Stimulated activated CD8-positive, alpha-beta memory T cell treated with anti-CD3 and anti-CD28 coated beads, Interleukin-4, amount 100 ng/mL, for 4 hours (primary cell): ENCODE measurements at places on chromosomes 7 and 10.

GRCh38 chr7:76354516-76354915 lies 4.3 kb downstream of the YWHAG start:
- no peak for DNase-seq

- DNase-seq: no peak
Measured at GRCh38 chr7:33079763-33080690, 17.5 kb upstream of the NT5C3A start.

GRCh38 chr10:15123749-15124184 lies 26.6 kb downstream of the RPP38 start:
- DNase-seq: no peak

GRCh38 chr7:16504019-16504418 lies 22.6 kb upstream of the LRRC72 start:
- DNase-seq: no peak

- DNase-seq: no peak
Measured at GRCh38 chr7:99210265-99210970, 2.5 kb upstream of the KPNA7 start.

- no peak for DNase-seq
Measured at GRCh38 chr7:67947646-67948045, 951.0 kb downstream of the TYW1 start.

DNA sequence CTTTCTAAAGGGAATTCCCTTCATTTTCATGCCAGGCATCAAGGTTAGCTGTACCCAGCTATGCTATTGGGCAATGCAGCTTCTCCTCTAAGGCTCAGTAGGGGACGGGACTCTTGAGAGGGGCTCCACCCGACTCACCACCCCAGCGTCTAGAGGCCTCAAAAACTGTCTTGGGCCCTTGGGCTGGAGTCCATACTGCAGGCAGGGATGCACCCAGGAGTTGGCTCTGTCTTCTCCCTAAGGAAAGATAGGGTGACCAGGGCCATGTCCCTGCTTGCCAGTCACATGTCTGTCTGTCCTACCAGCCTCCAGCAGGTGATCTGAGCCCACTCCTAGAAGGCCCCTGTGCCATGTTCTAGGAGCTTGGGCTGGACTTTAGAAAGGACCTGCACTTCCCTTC lies 1.2 kb downstream of the OPN4 start:
- no peak for DNase-seq

GRCh38 chr10:111200505-111201186 lies 123.8 kb downstream of the ADRA2A start:
- DNase-seq: no peak

DNA sequence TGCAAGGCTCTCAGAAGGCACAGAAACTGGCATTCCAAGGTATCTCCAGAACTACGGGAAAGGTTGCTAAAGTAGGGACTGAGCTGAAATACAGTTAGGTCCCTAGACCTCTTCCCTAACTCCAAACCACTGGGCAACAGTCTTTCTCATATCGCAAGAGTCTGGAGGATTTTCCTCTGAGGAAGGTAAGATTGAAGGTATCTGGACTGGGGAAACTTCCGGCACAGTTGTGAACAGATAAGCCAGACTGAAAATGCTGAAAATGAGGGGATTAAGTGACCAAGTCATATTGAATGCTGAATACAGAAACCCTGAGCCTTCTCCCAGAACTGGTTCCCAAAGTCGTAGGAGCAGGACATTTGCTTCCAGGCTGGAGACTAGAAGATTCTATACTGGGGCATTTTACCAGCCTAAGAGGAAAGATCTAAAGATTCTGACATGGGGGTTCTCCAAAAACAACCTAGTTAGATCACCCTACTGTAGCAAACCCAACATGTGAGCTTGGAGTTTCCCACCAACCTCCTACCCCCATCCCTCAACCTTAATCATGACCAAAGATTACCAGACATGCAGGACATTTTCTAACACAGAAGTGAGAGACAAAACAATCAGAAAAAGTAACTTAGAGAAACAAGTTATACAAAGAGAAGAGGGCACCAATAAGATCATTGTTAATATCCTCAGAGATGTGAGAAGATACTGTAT lies 2.8 kb upstream of the PRRT4 start:
- no peak for DNase-seq

DNA sequence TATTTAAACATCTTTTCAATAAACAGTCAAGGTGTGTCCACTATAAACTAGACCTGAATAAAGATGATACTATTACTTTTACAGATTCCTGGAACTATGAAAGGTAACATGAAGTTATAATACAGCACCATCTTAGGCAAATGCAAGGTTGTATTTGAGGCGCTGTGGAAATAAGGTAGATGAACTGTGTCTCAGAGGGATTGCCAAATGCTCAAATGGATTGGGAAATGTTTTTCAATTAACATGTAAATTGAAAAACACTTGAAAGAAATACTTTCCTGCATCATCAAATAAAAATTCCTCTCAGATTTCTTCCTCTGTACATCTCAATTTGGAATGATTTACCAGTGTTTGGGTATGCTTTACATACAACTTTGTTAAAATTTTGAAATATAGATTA lies 139.4 kb downstream of the DKK1 start:
- no peak for DNase-seq

DNA sequence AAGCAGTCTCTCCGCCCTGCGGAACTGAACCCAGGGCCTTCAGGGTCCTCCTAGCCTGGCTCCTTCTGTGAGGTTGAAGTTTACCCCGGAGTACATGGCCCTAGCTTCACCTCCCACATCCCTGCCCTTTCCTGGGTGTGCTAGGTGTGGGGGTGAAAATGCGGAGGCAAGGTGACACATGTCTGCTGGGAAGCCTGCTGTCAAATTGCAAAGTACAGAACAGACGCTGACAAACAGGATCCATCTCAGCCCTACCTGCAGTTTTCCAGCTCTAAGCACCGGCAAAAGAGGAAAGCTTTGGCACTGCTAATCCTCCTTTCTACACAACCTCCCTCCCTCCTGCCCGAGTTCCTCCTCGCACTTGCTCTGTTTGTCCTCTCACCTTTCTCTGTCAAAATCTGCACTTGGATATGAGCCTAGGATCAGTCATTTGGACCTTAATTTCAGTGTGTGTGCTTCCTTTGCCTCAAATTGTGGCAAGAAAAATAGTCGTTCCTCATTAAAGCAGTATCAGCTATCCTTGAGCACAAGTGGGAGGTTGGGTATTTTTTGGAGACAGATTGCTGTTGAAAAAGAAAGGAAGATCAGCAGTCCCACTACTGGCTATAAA lies 14.4 kb upstream of the GPR15LG start:
- no peak for DNase-seq

GRCh38 chr7:128792471-128793180 lies 858 bp downstream of the CCDC136 start:
- DNase-seq: no peak

GRCh38 chr7:100077205-100077604 lies 4.3 kb downstream of the ZNF3 start:
- no peak for DNase-seq

DNA sequence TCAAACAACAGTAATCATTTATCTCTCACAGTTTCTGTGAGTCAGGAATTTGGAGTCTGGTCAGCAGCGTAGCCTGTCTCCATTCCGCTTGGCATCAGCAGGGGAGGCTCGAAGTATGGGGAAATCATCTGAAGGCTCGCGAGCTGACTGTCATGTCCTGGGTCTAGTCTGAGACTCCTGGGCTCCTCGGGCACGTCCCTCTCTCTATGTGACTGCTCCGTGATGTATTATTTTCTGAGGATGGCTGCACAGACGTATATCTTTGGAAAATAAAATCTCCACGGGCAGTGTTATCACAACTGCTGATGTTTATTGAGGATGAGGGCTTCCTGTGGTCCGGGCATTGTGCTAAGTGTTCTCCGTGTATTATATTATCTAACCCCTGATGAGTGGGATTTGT lies 23.3 kb upstream of the PCGF5 start:
- DNase-seq: no peak

- DNase-seq: no peak
Measured at GRCh38 chr10:121873236-121873635, 54.6 kb downstream of the ATE1 start.

- DNase-seq: no peak
Measured at GRCh38 chr10:112532189-112532588, 85.2 kb downstream of the VTI1A start.

GRCh38 chr10:58618158-58618676 lies 105.5 kb downstream of the BICC1 start:
- DNase-seq: no peak

GRCh38 chr7:3157566-3158287 lies 114.1 kb upstream of the CARD11 start:
- DNase-seq: no peak

GRCh38 chr10:124259139-124259825 lies 159.4 kb downstream of the OAT start:
- DNase-seq: no peak

- no peak for DNase-seq
Measured at GRCh38 chr10:119190353-119190752, 11.7 kb upstream of the PRDX3 start.

GRCh38 chr10:84196083-84196482 lies 1.7 kb downstream of the CDHR1 start:
- no peak for DNase-seq

DNA sequence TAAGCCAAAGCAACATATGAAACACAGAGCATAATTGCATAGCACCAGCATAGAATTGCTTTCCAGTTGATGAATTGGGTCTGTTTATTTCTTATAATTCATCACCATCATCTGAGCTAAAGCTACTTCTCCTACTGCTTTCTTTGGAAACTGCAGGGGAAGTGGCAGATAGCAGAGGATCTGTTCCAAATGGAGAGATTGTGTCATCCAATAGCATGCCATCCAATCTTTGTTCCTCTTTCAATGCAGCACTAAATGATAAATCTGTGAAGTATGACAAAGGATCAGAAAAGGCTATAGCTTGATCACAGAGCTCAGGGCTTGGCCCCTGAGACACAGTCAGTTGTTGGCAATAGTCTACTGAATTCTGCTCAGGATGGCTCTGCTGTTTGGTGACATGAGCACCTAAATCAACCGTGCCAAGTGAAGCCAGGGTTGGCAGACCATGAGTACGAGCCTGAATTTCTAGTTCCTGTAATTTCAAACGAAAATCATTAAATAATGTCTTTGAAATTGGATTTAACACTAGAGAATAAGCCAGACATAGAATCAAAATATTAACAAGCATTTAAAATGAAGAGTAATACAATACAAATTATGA lies 90.0 kb downstream of the TFEC start:
- no peak for DNase-seq

DNA sequence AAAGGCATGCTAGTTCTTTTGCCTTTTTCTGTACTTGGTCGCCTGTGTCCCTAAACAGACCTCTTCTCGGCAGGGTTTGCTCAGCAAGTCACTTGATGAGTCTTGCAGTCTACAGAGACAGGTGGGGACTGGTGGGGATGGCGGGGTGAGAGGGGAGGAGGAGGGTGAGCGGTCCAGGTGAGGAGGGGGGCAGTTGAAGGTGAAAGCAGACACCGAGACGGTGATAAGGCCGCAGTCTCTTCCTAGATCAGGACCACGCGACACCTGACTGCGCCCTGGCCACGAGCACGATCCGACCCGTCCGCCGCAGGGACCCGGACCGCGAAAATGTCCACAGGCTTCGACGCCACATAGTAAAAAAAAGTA lies 566 bp downstream of the ASNS start:
- DNase-seq: no peak

GRCh38 chr10:121002586-121003205 lies 151.5 kb downstream of the WDR11 start:
- no peak for DNase-seq

GRCh38 chr10:17647326-17647725 lies 3.4 kb downstream of the STAM start:
- no peak for DNase-seq

GRCh38 chr10:89421018-89421476 lies 6.7 kb downstream of the IFIT5 start:
- no peak for DNase-seq

GRCh38 chr10:121735263-121735662 lies 137.0 kb upstream of the FGFR2 start:
- no peak for DNase-seq

DNA sequence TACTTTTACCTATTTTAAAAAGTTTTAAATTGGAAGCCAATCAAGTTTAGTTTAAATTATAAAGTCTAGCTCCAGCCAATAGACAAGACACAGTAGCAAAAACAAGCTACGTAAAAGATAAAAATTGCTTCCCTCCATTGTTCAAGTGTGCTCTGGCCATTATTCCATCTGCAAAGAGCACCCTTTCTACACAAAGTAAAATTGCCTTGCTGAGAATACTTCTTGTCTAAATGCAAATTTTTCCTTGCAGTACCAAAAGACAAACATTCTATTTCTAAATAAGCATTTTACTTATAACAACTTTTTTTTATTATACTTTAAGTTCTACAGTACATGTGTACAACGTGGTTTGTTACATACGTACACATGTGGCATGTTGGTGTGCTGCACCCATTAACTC lies 75.9 kb upstream of the ZNF746 start:
- no peak for DNase-seq

DNA sequence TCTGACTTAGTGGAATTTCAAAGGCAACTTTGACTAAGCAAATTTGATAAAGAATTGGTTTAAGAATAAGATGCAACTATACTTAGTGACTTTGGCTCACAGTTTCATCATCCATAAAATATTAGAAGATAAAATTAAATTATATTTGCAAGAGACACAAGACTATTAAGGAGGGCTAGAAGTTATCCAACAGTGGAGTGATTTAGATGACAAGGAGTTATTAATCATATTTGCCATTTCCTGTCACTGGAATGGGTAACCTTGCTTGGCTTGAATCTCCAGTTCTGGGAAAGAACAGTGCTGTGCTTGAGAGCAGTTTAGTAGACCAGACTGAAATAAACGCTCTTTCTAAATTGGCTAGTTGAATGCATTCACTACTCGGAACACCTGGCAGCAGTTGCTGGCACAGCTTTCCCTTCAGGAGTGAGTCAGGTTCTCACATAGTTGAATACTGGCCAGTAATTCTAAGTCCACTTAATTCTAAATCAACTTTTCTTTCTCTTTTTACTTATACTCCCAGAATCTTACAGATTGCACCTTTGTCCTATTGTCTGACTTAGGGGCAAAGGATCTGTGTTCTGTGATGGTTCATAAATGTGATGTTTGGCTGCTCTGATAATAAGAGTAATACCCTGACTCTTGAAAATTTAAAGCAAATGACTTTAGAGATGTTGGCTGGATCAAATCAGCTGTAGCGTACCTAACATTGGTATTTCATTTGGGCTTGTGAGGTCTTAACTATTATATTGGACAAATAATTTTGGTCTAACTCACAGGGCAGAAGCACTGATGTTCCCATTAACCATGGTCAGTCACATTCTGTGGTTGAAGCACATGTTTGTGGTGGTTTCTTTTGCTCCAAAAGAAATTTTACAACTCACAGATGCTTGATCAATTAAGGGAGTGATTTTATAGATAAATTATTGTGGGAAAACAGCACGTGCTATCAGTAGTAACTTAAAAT lies 16.6 kb downstream of the STMP1 start:
- DNase-seq: no peak

DNA sequence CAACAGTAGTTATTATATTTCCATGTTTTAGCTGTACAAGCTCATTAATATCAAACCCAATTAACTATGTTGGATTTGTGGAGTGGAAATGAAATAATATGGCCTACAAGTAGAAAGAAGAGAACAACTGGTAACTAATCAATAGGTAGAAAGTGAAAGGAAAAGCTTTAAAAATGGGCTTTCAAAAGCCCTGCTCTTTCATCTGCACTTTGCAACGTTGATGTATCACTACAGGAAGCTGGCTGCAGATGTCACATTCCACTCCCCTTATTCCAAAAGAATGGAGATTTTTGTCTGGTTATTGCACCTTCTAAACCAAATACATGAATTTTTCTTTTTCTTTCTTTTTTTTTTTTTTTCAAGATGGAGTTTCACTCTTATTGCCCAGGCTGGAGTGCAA lies 11.7 kb upstream of the MKI67 start:
- no peak for DNase-seq
